ENCODE measurements at places on chromosomes 11 and 22.

DNA sequence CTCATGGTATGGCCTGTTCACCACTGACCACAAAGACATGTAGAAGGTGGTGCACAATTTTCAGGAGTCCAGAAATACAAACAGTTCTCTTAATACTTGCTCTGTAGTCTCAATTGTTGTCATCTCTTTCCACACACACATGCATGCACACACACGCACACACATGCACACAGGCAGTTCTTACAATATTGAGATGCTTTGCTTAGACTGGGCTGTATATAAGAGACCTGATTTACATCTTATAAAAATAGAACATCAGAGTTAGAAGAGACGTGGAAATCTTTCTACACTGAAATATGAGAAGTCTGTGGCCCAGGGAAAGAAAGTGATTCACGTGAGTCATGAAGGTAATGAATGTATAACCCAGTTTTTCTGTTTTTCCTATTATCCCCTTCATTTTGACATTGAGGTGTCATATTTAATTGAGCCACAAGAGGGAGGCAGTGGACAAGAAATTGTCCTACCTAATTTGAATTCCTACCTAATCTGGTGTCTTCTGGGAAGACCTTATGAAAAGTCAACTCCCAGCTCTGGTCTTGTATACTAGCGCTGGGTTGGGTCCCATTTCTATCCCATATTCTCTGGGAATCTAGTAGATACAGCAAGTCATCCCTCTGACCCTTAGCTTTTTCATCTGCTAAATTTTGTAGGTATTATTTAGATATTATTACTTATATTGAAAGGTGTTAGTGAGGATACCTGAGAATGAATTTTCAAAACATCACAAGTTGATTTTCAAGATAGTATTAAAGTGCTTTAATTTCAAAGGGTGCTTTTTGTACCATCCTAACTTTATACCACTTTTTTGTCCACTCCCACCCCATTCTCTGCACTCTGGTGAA, 14.9 kb upstream of the MS4A4A start:
- peak; percentile 35 for DNase-seq

GRCh38 chr11:63537293-63538101, 889 bp downstream of the PLAAT4 start:
- peak; percentile 79 for DNase-seq

GRCh38 chr22:20011993-20012740, 4.5 kb downstream of the ARVCF start:
- DNase-seq, result no peak

DNA sequence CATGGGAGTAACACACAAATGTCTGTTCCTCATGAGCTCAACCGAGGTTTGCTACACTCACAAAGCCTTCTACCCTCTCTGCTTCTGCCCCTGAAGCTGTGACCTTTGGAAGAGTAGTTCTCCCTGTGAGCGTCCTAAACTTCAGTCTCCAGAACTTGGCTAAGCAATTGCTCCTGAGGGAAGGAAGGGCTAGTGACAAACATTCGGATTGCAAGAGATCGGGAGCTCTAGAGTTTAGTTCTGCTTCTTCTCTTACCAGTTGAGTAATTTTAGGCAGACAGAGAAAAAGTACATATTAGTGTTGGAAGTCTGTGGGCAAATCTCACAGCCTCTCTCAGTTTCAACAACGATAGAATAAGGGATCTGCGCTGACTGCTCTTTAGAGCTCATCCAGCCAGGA, 27.3 kb upstream of the ELF5 start:
- DNase-seq, result no peak

DNA sequence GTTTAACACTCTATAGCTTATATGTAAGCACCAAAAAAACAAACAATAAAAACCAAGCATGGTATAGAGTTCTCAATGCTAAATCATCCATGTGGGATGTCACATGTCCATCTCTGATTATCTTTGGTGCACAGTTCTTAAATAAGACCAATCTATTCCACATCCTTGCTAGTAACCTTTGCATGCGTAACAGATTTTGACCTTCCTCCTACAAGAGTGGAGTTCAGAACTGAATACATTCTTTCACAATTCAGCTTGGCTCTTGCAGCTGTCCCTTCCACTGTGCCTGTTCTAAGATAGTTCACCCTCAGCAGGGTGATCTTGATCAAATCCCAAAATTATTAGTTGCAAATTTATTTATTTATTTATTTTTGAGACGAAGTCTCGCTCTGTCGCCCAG, 21.1 kb downstream of the PRR14L start:
- DNase-seq, result no peak

- DNase-seq, result no peak
Observed at GRCh38 chr11:112997857-112998466, 36.7 kb downstream of the NCAM1 start.

DNA sequence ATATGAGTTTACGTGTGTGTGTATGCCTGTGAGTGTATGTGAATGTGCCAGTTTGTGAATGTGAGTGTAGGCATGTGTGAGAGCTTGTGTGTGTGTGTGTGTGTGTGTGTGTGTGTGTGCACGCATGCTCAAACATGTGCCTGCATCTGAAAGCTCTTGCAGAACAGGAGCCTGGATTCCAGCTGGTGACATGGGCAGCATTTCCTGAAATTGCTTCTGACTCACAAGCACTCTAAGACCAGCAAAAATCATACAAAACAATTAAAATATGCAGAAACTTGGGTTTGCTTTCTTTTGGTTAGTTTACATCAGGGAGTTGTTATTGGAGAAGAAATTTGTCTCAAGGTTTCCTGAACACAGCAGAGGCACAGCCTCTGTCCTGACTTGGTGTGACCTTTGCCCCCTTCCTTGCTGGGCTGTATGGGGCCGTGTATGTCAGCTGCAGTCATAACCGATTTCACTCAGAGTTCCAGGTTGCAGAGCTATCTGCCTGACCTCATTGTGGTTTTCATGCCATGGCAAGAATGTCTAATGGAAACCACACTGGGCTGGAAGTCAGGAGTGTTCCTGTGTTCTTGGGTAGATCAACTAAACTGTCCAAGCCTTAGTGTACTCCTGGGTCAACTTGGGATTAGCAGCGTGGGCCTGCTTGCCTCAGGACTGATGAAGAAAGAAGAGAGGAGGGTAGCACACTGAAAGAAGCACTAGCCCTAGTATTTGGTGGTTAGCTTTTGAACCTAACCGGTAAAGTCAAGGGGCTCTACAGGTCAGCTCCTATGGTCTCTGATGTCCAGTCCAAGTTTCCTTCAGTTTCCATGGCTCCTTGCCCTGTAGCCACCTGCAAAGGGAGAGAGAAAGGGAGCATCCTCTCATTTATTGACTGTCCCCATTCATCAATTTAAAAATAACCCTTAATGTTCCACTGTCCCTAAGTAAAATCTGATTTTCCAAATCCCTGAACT, 143.7 kb downstream of the SNX19 start:
- DNase-seq, result peak; percentile 96

DNA sequence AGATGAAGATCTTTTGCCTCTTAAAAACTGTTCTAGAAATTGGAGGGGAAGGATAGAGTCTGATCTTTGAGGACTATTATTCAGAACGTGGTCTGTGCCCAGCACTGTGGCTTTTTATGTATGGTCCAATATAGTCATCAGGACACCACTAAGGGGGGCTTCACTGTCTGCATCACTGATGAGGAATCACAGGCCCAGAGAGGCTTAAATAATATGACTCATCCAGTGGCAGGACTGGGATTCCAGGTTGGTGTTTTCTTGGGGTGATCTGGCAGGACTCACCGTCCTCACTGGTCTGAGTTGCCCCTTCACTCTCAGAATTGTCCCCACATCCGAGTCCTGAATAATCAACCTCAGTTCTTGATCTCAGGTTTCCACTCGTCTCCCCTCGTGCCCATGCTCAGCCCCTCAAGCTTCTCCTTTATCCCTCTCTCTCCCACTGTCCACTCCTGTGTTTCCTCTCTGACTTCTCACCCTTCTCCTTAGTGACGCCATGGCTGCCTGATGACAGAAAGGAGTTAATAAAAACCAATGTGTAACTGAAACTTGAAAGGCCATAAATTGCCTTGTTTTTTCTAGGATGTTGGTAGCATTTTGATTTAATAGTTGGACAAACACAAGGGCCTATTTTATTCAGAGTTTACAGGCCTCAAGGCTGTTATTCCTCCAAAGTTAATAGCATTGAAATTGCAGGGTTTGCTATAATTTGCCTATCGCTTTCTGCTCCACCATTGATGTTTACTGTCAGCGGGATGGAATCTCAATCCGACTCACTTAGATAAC, 95.7 kb upstream of the NNMT start:
- DNase-seq, result no peak

DNA sequence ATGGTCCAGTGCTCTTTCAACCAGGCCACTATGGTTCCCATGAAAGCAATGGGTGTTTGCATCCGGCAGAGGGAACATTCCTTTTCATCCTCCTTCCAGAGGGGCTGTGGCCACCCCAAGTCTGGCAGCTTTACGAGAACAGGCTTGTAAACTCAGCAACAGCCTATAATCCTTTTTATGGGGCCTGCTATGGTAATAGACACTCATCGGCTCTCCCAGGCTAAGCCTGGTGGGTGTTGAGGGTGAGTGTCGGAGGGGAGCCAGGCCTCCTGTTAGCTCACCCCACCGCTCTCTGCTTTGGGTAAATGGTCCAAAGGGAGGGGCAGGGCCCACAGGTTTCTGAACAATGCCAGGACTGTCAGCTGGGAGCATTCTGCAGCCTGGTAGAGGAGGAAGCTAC, 111.6 kb upstream of the CD82 start:
- no peak for DNase-seq

- DNase-seq, result no peak
Observed at GRCh38 chr22:35638001-35638400, 10.2 kb upstream of the APOL6 start.

- peak; percentile 93 for DNase-seq
Observed at GRCh38 chr11:47415949-47416472, 7.6 kb downstream of the SLC39A13 start.

DNA sequence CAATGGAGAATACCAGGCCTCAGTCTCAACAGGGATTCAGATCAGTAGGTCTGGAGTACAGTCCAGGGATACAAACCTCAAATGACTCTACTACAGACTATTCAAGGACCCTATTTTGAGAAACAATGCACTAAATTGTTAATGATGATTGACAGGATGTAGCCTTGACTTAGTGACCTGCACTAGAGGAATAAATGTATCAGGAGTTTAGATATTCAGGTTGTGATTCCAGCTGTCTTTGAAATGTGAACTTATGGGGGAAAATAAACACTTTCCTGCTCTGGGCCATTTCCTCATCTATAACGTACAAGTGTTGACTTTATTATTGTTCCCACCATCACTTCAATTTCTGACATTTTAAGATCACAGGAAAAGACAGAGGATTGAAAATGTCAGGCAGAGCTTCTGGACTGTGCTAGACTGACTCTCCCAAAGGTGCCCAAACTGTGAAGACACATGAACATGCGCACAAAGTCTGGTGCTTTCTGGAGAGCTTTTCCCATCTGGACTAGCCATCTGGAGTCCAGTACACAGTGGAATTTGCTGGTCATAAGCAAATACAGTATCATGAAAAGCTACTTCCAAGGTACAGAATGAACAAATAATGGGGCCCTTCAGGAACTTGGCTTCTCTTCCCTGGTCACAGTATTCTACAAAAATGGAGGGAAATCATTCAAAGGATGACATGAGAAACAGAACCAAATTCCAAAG, 110.4 kb downstream of the USP35 start:
- no peak for DNase-seq

DNA sequence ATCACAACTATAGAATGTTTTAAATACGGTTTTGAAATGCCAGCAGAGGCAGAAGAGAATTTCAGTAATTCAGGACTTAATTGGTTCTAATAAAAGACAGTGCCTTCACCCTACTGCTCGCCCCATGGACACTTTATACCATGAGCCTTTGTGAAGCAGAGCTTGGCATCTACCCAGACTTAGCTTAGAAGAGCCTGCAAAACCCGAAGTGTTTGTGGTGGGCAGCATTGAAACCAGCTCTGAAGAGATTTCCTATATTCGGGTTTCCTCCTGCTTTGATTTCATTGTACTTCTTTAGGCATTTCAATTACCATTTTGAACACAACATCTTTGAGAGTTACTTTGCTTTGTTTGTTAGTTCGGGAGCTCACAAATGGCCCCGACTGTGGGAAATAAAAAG, 185.1 kb upstream of the MTNR1B start:
- no peak for DNase-seq

- DNase-seq, result no peak
Observed at GRCh38 chr11:19110295-19110694, 6.7 kb upstream of the ZDHHC13 start.

GRCh38 chr22:35357883-35358621, 22.8 kb upstream of the HMOX1 start:
- DNase-seq, result peak; percentile 87

GRCh38 chr11:69915151-69915500, 95.9 kb upstream of the FGF3 start:
- DNase-seq, result peak; percentile 63

DNA sequence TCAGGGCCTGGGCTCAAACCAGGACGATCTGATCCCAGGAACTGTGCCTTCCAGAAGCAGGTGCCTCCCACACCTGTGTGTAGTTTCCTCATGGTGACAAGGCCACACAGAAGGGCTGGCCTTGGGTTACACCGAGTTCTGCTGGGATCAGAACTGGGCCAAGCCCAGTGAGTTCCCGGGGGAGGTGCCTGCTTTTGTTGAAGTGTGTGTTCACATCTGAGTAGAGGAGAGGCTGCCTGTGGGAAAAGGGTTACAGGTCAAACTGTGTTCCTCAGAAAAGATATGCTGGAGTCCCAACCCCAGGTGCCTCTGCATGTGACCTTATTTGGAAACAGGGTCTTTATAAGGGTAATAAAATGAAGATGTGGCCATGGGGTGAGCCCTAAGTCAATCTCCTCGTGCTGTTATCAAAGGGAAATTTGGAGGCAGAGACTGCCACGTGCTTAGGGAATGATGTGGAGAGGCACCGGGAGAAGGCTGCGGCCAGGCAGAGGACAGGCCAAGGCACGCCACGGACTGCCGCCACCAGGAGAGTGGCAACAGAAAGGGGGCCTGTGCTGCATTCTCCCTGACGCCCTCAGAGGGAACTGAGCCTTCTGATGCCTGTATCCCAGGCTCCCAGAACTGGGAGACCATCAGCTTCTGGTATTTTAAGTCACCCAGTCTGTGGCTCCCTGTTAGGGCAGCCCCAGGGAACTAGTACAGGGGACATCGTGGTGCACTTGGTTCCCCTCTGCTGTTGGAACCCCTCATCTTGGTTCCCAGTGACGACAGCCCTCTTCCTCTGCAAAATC, 158.8 kb downstream of the CACNA1I start:
- no peak for DNase-seq

GRCh38 chr11:11978792-11979487, 29.5 kb downstream of the DKK3 start:
- peak; percentile 87 for DNase-seq

DNA sequence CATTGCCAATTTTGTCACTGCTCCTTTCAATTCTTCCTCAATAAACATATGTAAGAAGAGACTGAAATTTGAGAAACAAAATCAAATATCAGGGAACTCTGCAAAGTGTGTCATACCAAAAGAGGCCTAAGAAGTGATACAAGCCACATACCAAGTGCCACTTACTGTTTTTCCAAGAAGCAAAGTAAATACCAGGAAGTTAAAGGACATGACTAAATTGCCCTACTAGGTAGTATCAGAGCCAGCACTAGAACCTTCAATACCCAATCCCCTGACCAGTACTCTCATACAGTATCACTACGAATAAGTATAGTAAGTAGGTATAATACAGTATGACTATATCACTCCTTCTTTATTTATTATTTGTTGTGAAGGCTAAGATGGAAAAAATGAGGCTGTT, 13.6 kb downstream of the MAML2 start:
- peak; percentile 23 for DNase-seq

- no peak for DNase-seq
Observed at GRCh38 chr22:23001463-23001862, 68.9 kb upstream of the GNAZ start.

GRCh38 chr22:30016596-30016995, 63.7 kb upstream of the HORMAD2 start:
- DNase-seq, result no peak

GRCh38 chr11:44747316-44747715, 20.6 kb downstream of the TSPAN18 start:
- peak; percentile 13 for DNase-seq
